ENCODE measurements at places on chromosomes 16 and 17.

DNA sequence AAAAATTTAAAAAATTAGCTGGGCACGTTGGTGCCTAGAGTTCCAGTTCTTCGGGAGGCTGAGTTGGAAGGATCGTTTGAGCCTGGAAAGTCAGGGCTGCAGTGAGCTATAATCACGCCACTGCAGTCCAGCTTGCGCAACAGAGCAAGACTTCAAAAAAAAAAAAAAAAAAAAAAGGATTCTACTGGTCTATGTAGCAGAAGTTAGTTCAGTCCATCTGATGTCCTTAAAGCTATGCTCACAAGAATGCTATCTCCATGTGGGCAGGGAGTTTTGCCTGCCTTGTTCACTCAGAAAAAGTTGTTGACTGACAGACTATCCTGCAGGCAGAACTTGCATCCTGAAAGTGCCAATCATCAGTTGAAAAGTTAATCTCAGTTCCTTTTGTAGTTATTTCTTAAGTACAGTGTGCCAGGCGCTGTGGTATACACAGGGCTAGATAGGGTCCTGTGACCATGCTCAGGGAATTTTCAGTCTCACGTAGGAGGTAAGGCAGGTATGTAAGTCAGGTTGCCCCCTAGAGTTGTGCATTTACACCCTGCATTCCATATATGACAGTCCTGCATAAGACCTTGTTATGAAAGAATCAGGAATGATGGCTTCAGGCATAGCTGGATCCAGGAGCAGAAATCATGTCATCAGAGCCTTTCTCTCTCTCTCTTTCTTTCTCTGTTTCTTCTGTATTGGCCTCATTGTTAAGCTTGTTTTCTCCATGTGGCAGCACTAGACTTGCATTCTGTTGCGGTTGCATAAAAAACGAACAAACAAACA, 7.6 kb downstream of the SYT17 start:
- no peak for DNase-seq

GRCh38 chr16:88007321-88007731, 56.1 kb downstream of the BANP start:
- DNase-seq, result no peak

DNA sequence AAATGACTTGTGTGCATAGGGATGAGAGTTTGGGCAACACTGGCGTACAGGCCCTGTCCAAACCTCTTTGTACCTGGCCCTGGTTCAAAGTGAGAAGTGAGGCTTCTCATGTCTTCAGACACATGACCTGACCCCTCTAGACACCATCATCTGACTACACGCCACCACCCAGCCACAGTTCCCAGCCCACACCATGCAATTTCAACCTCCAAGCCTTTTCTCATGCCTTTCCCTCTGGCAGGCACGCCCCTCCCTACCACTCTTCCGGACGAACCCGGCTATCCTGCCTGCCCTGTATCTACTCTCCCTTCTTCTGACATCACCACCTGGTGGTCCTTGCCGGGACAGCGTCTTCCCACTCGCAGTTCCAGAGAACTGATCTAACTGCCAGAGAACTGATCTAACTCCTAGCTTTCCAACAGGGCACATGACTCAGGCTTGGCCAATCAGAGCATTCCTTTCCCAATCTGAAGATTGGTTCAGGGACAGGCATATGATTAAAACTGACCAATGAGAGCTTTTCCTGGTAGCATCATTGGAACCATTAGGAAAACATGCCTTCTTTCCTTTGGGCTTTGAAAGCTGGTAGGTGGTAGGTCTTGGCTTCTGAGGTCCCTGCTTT, 27.1 kb upstream of the IL21R start:
- DNase-seq, result peak; percentile 57

DNA sequence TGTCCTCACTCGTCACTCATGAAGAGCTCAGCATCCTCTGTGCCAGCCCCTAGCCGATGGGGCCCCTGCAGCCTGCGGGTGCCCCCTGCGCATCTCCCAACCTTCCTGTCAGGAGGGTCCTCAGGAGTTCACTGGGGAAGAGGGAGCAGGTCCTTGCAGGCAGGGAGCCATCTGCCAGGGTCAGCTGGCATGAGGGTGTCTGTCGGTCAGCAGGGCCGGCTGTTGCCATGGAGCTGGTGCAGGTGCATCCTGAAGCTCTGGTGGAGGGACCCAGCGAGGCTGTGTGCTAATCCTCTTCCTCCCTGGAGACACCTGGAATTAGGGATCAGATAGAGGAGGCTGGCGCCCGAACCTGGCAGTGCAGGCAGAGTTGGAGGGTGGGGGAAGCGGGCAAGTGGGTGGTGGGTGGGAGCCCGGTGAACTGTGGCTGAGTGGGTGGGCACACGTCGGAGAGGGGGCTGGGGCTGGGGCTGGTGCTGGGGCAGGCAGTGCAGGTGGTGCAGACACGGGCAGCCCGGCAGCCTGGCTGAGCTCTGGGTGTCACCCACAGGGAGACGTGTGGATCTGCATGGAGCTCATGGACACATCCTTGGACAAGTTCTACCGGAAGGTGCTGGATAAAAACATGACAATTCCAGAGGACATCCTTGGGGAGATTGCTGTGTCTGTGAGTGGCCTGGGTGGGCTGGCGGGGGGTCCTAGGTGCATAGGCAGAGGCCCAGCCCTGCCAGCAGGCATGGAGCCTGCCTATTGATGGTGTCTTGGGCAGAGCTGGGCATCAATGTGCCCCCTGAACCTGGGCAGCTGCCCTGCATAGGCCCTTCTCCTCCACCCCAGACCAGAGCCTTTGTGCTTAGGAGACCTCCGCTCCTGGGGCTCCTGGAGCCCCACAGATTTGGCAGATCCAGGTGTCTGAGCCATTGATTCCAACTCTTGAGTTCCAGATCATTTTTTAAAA, 17.4 kb downstream of the MAP2K3 start:
- DNase-seq, result no peak

DNA sequence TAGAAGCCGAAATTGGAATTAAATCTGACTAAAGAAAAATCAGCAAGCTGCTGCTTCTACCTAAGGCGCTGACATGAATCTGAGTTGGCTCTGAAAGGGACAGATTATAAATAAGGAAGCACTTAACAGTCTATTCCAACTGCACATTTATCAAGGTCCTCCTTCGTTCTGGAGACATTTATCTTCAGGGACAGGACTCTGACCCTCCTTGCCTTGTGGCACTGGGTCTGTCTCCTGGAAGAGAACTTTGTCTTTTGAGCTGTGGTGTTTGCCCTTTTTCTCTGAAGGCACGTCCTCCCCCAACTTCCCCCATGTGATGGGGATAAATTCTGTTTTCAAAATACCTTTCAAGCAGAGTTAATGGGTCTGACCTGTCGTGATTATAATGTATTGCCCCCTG, 47.0 kb upstream of the MARCHF10 start:
- no peak for DNase-seq

- DNase-seq, result no peak
Observed at GRCh38 chr16:29680180-29680598, 1.2 kb downstream of the QPRT start.

DNA sequence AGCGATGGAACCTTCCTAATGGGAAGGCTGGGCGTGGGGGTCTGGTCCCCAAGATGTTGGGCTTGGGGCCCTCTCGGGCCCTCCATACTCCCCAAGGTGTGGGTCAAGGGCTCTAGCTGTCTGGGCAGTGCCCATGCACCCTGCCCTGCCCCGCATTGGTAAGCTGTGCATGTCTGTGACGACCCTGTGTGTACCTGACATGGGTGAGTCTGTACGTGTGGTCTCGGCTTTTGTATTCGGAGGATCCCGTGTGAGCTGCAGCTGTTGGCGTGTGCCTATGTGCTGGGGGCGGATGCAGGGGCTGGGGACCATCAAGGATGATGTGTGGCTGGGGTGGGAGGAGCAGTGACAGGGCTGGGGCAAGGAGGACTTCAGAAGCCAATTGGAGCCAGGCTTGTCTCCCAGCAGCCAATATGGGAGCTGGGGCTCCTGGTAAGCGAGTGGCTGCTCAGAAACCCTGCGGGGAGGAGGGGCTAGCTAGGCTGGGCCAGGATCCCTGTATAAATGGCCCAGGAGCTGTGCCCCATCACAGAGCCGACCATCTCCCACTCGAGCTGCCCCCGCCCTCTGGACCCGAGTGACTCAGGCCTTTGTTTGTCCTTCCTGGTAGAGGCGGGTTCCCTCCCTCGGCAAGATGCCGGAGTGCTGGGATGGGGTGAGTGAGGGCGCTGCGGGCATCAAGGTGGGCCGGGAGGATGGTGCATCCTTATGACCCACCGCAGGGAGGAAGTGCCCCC, at the start of gene NDRG4:
Gene NDRG4 (plus strand): TSS at position 529 of the 737 bp plus-strand sequence. CDS start 106 bp downstream, at position 635.
- DNase-seq, result peak; percentile 63

DNA sequence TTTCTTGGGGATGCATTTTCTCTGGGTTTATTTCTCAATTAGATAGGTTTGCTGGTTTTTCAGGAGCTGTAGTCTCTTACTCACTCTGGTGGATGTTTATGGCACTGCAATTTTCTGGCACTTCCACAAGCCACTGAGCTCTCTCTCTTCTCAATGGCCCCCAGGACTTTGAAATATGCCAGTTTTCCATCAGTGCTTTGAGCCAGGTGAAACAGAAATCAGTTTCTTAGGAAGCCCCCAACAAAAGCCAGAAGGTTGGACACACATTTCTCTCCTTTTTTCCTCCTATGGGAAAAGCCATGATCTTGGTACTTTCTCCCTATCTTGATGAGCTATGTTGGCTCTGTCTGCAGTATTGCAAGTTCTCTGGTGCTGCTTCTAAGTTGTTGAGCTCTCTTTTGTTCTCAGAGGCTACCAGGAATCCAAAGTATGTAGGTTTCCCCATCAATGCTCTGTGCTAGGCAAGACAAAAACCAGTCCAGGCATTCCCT, 90.7 kb upstream of the SMIM36 start:
- peak; percentile 31 for DNase-seq

GRCh38 chr16:27729516-27730304, 179.8 kb downstream of the KATNIP start:
- DNase-seq, result no peak

DNA sequence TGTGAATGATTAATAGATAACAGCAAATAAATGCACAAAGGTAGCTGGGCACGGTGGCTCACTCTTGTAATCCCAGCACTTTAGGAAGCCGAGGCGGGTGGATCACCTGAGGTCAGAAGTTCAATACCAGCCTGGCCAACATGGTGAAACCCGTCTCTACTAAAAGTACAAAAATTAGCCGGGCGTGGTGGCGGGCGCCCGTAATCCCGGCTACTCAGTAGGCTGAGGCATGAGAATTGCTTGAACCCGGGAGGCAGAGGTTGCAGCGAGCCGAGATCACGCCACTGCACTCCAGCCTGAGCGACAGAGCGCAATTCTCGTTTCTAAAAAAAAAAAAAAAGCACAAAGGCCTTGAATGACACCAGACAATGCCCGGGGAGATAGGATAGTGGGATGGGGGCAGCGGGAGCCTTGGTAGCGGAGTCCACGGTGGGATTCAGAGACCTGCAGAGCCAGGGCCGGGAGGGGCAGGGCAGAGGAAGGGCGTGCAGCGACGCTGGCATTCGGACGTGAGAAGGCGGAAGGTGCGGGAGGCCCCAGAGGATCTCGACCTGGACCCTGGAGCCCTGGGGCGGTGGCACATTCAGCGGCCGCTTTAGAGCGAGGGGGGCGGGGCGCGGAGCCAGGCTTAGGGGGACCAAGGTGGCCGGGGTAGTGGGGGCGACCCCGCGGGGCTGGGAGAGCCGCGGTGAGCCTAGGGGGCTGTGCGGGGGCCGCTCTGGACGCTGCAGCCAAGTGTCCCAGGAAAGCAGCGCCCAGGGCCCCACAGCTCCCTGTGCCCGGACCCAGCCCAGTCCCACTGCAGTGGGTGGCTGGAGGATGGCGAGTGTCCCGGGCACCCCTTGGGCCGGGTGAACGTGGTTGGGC, 999 bp upstream of the FLYWCH2 start:
- DNase-seq, result peak; percentile 47

DNA sequence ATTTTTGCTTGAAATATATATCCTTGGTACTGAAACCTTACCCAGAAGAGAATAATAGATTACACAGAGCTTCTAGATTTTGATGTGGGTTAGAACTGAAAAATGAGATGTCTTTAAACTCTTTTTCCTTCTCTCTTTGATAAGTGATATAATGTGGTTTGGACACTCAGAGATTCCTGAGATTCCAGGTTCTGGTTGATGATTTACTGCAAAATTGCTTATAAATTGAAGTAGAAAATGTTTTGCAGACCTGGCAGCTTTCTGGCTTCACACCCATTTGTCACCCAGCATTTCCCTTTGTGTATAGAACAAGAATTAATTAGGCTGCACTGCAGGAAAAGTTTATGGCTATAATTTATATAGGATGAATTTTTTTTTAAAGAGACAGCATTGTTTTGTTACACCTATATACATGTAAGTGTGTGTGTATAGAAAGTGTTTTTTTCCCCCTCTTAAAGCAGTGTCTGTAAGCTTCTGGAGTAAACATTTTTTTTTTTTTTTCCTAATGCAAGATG, 23.5 kb downstream of the AATF start:
- DNase-seq, result no peak

GRCh38 chr17:71331754-71332325, 789.0 kb upstream of the SOX9 start:
- no peak for DNase-seq

DNA sequence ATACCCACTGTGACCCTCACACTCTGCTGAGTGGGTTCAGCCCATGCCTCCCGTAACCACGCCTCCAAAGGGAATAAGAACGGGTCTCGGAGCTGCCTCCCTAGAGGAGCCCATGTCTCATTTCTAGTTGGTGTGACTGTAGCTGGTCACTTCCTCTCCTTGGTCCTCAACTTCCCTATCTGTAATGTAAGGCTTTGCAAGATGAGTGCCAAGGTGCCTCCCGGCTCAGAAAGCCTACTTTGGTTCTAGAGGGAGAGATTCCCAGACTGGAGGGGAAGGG, 20.8 kb downstream of the C16orf74 start:
- DNase-seq, result no peak

DNA sequence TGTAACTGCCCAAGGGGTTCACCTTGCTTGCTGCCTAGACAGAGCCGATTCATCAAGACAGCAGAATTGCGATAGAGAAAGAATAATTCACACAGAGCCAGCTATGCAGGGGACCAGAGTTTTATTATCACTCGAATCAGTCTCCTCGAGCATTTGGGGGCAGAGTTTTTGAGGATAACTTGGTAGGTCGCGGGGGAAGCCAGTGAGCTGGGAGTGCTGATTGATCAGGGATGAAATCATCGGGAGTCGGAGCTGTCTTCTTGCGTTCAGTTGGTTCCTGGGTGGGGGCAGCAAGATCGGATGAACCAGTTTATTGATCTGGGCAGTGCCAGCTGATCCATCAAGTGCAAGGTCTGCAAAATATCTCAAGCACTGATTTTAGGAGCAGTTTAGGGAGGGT, 9.1 kb downstream of the ITGAM start:
- DNase-seq, result no peak
